CD4-positive, alpha-beta T cell treated with Interleukin-15 for 1 hour (primary cell): ENCODE measurements at places on chromosomes 3 and 15.

DNA sequence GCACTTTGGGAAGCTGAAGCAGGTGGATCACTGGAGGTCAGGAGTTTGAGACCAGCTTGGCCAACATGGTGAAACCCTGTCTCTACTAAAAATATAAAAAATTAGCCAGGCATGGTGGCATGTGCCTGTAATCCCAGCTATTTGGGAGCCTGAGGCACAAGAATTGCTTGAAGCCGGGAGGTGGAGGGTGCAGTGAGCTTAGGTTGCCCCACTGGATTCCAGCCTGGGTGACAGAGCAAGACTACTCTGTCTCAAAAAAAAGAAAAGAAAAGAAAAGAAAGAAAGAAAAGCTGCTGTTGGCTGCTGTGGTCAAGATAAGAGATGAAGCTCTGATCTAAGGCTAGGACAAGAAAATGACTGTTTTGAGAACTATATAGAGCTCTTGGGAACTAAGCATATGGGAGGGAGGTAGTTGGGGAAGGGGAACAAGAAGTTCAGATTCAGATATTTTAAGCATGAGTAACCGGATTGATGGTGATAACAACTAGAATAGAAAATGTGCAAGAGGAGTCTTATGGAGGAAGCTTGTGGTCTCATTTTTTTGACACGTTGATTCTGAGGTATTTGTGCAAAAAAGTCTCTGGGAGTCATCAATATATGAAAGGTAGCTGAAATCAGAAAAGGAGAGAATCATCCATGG is 25.7 kb downstream of the DNAH12 start:
- DNase-seq: no peak

GRCh38 chr3:148833223-148833622 is 5.6 kb downstream of the CPB1 start:
- no peak for DNase-seq

DNA sequence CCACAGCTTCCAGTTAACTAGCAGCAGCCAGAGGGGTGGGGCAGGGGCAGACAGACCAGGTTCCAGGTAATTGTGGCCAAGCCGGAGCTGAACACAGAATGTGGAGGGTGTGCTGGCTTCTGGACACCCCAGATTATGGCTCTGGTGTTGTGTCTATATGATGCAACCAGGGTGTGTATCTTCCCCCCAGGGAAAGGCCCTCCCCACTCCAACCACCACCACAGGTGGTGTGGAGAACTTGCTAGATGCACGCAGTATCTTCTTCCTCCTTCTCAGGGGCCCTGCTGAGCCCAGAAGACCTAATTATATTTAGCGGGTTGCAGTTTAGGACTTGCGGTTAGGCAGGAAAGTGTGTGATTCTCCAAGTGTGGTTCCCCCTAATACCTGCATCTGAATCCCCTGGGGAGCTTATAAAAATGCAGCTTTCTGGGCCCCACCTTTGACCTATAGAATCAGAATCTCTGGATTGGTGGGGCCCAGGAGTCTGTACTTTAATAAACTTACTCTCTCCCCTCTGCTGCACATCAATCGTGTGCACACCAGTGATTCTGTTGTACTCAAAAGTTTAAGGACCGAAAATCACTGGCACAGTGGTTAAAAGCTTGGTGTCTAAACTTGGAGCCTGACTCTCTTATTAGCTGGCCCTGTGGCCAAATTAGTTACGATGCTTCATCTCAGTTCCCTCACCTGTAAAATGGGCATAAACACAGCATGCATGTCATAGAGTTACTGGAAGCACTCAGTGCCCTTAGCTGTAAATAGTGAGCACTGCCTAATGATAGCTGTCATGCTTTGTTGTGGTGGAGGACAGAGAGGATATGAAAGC is 379.1 kb upstream of the PROK2 start:
- peak; percentile 82 for DNase-seq

- DNase-seq: no peak
Measured at GRCh38 chr3:16820485-16820884, 64.3 kb upstream of the PLCL2 start.

GRCh38 chr3:112755845-112756613 is 90.6 kb downstream of the CD200R1L start:
- no peak for DNase-seq

DNA sequence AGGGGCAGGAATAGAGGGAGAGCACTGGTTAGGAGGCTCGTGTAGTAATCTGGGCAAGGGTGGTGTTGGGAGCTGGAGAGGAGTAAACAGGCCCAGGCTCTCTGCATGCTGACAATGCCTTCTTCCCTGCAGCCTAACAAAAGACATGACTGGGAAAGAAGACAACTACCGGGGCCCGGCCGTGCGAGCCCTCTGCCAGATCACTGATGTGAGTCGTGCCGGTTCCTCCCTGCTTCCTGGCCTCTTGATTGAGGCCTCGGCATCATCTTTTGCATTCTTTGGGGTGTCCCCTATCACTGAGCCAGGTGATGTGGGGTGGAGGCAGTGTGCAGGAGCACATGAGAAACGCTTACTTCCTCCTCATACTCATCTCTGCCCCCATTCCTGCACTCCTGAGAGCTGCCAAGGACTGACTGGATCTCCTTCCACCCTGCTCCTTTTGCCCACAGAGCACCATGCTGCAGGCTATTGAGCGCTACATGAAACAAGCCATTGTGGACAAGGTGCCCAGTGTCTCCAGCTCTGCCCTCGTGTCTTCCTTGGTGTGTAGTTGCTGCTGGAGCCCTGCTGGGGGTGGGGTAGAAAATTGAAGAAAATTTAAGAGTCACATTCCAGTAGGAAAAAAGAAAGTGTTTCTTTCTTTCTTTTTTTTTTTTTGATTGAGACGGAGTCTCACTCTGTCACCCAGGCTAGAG is 5.3 kb downstream of the COPG1 start:
- DNase-seq: no peak

GRCh38 chr3:53402326-53402725 is 55.0 kb upstream of the DCP1A start:
- DNase-seq: no peak

DNA sequence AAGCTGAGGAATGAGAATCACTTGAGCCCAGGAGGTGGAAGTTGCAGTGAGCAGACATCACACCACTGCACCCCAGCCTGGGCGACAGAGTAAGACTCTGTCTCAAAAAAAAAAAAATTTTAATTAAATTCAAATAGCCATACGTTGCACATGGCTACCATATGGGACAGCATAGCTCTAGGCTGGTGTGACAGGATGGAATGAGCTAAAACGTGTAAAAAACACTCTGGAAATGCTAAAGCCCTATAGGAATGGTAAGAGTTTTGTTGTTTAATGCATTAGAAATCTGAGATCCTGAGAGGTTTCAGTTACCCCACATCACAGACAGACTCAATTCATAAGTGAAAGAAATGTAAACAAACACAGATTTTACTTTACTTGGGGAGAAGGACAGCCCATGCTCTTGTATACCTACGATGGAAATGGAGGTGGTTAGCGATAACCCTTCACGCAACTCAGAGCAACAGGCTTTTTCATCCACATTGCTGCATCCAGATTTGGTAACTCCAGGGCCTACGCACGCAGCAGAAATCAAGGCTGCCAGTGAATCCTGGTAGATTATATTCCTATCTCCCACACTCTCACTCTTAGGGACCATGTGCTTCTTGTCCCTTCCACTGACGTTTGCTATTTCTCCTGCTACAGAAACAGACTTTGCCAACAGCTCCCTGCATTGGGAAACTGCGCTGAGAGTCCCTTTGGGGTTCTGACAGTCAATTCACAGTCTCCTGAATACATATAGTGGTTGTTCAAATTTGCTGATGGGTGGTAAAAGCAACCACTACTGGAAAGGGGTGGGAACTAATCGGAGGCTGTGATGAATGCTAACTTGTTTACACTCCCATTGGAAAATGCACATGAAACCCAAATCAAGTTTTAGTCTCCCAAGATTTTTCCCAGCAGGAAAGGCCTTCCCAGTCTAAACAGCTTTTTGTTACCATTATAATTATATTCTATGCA is 3.1 kb downstream of the SH3BP5 start:
- no peak for DNase-seq

- no peak for DNase-seq
Measured at GRCh38 chr3:69696367-69696766, 42.9 kb upstream of the MITF start.

DNA sequence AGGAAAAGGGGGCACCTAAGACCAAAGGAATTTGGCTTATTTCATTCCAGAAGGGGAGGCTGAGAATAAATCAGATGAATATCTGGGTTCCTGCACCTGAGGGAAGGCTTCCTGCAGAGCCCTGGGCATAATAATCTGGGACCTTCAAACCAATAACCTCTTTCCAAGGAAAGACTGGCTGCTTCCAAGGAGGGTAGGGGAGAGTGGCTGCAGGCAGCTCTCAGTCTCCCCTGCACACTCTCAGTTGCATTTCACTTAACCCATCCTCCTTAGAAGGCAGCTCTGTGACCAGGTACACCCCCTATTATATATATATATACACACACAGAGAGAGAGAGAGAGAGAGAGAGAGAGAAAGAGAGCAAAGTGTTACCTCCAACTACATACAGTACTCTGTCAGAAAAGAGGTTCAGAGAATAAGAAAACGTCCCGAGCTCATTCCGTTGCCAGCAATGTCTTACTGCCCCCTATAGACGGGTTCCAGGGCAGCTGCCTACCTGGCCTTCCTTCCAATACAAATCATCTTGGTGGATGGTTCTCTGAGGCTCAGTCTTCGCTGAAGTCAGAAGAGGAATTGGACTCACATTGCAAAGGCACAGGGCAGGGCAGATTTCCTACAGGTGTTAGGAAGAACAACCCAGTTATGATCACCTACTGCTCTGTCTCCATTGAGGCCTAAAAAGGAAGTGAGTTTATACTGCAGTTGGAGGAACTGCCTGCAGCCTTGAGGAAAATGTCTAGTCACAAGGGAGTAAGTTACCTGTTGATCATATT is 26.1 kb downstream of the CAPN3 start:
- DNase-seq: no peak

GRCh38 chr3:77795013-77795412 is 755.1 kb downstream of the ROBO2 start:
- no peak for DNase-seq

GRCh38 chr15:42171122-42171521 is 14.7 kb upstream of the PLA2G4F start:
- DNase-seq: no peak

GRCh38 chr3:149277331-149277813 is 55.7 kb upstream of the CP start:
- no peak for DNase-seq

- no peak for DNase-seq
Measured at GRCh38 chr15:39360452-39360851, 220.4 kb upstream of the THBS1 start.

DNA sequence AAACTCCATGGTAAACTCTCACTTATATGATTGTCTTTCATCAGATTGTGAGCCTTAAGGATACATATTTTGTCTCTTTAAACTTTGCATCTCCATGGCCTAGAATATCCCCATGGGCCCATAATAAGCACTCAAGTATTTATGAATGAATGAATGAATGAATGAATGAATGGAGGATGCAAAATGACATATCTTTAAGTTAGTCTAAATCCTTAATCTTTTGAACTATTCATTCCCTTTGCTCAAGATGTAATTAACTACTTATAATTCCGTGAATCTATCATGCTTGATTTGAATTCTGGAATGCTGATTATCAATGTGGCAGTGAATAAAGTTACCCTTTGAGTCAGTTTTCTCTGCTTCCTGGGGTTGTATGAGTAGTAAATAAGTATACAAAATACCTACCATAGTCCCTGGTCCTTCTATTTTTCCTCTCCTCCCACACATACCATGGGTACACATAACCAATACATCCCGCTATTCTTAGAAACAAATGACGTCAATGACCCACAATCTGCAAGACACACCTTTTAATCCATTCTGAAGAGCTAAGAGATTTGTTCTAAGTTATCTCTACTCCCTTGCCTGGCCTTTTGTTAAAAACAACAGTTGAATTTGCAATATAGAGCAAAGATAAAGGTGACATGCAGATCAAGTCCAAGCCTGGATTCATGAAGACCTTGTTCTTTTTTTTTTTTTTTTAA is 94.5 kb downstream of the FBN1 start:
- no peak for DNase-seq

DNA sequence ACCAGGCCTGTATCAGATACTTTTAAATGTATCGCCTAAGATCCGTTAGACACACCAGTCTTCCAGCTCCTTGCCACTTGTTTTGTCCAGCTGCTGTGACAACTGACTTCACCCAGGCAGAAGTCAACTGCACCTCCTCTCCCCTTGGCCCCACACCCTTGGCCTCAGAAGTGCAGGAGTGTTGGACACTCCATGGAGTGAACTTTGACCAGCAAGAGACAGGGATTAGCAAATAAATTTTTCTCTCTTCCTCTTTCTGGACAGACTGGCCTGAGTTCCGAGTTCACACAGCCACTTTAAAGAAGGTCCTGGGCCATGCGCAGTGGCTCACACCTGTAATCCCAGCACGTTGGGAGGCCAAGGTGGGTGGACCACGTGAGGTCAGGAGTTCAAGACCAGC is 2.9 kb upstream of the CLN6 start:
- no peak for DNase-seq

- DNase-seq: no peak
Measured at GRCh38 chr3:11989383-11990038, 14.7 kb upstream of the SYN2 start.

DNA sequence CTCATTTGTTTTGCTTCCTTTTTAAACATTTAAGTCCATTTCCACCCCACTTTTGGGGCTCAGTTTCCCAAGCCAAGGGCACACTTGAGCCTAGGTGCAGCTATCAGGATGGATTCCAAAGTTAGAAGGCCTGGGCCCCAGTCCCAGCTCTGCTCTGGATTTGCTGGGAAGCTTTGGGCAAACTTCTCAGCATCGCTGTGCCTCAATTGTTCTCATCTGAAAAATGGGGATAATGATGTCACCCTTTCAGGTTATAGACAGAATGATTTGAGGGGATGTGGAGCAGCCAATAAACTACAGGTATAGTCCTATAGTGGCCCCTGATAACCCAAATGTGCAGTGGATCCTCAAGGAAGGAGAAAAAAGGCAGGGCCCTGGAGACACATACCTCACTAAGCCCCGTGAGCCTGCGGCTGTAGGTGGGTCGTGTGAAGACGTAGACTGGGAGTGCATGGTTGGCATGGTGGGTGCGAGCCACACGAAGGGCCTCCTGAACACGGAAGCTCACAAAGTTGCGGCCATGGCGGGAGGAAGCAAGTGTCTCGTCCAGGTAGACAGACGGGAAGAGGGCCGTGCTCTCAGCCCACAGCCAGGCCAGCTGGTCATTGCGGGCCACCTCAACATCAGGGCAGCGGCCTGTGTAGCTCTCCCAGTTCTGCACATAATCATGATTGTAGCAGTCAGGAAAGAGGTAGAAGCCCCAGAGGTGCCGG is 3.2 kb downstream of the HYAL2 start:
- DNase-seq: no peak

DNA sequence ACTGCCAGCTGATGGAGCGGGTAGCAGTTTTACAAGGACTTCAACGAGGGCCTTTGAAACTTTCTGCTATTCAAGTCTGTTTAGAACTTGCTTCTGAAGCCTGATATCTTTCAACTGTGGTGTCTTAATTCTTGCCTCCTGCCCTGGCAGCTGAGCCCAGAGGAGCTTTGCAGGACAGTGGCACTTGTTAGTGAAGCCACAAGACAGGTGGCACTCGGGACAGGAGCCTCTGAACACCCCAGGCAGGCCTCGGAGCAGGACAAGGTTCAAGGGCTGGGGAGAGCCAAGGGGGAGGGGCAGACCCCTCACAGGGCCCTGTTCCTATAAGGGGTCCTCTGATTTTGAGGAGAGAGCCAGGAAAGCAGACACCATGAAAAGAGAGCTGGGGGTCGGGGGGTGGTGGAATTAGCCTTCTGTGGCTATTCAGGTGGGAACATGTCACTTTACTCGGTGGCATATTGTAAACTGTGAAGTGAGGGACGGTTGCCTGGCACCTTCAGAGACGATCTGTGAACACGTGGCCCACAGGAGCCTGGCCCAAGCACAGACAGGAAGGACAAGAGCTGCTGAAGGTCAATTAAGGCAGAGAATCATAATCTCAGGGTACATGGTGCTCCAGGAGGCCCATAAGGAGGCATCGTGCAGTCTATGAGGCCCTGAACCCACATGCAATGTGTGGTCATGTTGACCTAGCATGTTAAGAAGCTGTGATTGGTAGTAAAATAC is 30.1 kb upstream of the KY start:
- no peak for DNase-seq
